Mesendoderm (in vitro differentiated cells): ENCODE measurements at places on chromosomes 3 and 15.
A peak's percentile ranks its signal among the peaks of the same experiment; 100 is the strongest.

GRCh38 chr15:101641129-101641764 is 10.9 kb downstream of the TM2D3 start:
- peak; percentile 63 for DNase-seq

GRCh38 chr15:46552316-46552715 is 917.5 kb downstream of the SQOR start:
- no peak for DNase-seq

DNA sequence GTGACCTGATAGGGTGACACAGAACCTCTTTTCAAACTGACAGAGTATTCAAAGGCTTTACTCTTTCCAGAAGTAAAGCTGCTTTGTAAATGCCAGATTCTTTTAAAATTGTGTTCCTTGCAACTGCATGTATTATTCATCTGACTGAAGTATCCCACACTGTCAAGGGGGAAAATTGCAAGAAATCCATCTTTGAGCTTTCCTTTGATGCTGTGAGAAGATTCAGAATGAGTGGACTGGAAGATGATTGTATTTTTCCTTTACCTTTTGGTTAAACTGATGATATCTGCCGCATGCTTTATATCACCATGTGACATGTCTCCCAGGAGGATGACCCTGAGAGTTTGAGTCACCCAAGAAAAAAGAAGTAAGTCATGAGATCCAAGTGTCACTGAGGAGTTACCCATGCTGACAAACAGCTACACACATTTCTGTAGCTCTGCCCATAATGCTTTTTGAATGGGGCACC is 250.8 kb upstream of the CBLB start:
- no peak for DNase-seq

DNA sequence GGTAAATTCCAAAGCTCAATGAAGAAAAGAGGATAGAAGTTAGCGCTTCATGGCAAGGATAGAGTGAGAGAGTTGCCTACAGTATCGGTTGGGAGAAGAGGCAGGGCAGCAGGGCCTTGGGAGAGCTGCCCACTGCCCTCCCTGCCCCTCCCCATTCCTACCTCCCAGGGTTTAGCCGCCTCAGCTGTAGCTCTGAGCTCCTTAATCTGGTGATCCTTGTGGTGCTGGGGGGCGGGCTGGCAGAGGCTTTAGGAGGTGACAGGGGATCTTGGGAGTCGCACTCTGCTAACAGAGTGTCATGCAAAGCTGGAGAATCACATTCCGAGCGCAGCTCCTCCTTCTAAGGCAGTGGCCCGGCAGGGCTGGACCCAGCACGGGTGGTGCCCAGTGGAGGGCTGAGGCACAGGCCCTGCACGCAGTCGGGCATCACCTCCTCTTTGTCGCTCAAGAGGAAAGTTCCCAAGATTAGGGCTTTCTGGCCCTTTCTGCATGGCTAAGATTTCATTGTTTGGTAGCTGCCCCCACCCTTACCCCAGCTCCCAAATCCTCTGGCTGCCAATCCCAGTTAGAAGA is 57.1 kb upstream of the POLG start:
- no peak for DNase-seq
